ENCODE measurements at places on chromosomes 2 and 18.

- no peak for DNase-seq
Measured at GRCh38 chr18:40707797-40708196, 1247.2 kb upstream of the PIK3C3 start.

DNA sequence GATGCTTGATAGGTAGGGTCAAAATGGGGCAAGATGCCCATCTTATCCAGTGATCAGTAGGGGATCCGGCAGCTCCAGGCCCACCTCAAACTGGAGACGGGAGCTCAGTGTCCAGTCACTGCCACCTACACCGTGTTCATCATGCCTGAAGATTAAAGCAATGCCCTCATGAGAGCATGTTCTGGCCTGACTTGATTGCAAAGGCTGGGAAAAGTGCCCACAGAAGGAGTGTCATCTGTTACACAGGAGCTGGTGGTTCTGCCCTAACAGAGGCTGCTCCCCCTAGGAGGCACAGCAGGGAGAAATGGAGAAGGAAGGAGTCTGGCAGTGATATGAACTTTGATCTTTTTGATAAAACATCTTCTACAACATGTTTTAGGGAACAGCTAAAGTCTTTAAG lies 92.3 kb downstream of the CCBE1 start:
- no peak for DNase-seq

DNA sequence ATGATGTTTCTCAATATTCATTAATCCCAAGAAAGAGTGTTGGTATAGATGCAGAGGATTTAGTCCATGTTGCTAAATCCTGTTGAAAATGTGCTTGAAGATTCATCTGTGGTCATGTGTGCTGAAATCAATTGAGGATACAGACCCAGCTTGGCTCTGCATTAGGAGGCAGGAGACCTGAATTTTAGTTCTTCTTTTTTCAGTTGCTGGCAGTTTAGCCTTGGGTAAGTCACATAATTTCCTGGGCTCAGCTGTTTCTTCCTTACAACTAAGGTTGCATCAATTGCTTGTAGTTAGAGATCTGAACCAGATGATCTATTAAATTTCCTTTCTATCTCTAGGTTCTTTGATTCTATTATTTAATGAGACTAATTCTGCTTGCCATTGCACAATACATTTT lies 54.4 kb downstream of the SETBP1 start:
- DNase-seq: no peak

DNA sequence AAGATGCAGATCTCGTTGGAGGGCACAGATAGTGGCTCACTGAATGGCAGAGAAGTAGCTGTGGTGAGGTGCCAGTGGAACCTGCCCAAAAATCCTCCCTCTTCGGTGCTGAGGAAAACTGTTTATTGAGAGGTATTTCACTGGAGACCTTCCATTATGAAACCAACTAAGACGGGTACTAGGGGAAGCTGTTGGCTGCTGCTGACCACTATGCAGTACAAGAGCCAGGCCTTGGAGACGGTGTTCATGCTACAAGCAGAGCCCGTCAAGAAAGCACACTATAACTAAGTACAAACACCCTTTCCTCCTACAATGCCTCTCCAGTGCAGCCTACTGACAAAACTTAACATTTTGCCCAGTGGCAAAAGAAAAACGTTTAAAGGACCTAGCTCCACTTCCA lies 4.6 kb downstream of the ARL5A start:
- DNase-seq: no peak

DNA sequence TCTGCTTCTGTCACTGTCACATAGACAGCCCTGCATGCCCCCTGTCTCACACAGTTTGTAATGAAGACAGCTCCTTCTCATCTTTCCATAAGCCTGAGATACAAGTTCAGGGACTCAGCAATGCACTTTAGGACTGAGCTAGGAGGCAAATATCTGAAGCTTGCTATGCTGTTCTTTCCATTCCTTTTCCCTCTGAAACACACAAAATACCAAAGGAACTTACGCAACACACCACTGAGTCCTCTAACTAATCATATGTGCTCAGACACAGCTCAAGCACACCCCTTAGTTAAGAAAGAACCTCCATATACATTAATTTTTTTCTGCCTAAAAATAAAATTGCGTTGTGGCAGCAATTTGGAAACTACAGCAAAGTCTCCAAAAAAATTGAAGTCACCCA lies 17.9 kb downstream of the SERPINB8 start:
- no peak for DNase-seq

- DNase-seq: peak; percentile 58
Measured at GRCh38 chr18:62524440-62525200, 1.8 kb downstream of the ZCCHC2 start.

DNA sequence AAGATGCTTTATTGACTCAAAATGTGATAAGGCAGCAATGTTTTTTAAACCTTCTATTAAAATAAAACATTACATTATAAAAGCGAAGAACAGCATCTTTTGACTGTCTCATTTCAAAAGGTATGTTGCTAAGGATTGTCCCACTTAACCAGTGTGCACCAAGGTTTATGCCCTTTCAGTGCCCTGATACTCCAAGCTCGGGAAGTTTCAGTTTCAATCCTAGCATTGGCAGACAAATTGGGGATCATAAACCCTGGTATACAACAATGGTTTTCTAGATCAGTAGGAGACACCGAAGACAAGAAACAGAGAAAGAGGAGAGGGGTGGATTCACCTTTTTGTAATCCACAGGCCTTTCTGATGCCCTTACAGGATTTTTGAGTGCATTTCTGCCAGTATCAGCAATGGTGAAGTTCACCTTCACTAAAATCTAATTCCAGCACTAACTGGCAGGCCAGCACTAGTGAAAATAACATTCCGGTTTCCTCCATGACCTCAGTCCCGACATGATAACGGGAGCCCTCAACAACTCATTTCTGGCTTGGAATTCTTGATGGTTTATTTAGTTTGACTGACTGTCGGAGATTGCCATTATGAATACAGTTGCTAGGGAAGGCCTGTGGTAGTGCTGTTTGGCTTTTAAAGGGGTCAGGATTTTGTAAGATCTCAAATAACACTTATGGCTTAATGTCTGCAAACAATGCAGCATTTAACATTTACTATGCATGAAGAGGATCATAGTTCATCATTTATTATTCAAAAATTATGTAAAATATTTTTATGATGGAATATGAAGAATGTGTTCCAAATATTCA lies 33.3 kb upstream of the FIGN start:
- no peak for DNase-seq

- no peak for DNase-seq
Measured at GRCh38 chr2:163990101-163990500, 254.3 kb upstream of the FIGN start.

DNA sequence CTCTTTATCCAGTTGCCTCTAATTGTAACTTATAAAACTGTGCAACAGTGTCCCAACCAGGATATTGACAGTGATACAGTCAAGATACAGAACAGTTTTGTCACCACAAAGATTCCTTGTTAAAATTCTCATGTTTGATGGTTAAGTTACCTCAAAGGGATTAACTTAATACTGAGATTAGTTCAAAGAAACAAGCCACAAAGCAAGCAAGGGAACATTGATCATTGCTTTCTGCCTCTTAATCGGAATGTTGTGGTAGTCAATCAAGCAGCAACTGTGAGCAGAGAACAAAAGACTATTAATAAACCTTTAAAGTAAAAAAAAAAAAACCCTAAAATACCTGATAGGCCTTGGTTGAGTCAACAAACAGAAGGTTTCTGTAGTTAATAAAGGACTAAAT lies 352.3 kb downstream of the PARD3B start:
- no peak for DNase-seq

DNA sequence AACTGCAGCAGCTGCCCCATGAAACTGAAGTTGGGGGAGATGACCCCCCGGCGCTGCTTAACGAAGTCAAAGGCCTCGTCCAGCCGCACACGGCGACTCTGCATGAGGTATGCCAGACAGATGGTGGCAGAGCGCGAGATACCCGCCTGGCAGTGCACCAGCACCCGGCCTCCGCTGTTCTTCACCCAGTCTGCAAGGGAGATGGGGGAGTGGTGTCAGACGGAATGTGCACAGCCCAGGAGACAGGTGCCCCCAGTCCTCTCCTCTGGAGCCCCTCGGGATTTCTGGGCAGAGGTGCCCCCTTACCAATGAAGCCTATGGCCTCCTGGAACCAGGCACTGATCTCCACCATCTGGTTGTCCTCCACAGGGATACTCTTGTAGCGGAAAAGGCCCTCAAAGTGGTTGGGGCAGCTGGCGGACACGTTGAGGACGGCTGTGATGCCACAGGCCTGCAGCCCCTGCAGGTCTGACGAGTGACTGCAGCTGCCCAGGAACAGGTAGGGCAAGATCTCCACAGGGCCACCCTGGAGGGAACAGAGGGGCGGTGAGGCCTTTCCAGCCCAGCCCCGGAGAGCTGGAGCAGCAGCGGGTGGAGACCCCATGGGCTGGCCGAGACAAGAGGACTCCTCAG lies 1.3 kb downstream of the DUSP2 start:
- DNase-seq: peak; percentile 41

- DNase-seq: no peak
Measured at GRCh38 chr2:174195253-174195652, 53.1 kb downstream of the OLA1 start.

DNA sequence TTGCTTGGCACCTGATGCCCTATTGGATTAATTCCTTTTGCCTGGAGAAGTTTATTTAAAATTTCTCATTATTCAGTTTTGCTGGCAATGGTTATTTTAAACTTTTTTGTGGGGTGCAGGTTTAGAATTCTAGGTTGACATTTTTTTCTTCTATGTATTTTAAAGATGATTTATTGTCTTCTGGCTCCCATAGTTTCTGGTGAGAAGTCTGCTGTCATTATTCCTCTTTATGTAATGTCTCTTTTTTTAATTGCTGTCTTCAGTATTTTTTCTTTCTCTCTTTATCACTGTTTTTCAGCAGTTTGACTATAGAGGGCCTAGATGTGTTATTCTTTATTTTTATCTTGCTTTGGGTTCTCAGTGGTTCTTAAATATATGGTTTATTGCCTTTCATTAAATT lies 182.2 kb upstream of the STON1 start:
- no peak for DNase-seq

DNA sequence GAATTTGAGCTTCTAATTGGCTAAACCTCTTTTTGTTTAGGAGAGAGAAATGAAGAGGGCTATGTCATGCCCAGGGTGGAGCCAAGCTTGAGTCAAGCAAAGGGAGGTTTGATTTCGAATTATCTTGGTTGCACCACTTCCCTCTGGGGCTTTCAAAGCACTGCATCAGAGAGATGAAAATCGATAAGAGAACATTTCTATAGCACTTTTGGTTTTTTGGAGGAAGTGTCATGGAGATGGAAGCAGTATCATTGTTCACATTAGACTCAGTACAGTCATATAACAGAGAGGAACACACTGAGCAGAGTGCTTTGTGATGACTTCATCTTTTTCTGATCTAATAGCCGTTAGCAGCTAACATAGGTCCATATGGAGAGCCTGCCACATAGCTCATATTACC lies 120.3 kb upstream of the UXS1 start:
- DNase-seq: no peak

- DNase-seq: no peak
Measured at GRCh38 chr18:9701609-9702349, 6.3 kb upstream of the RAB31 start.

DNA sequence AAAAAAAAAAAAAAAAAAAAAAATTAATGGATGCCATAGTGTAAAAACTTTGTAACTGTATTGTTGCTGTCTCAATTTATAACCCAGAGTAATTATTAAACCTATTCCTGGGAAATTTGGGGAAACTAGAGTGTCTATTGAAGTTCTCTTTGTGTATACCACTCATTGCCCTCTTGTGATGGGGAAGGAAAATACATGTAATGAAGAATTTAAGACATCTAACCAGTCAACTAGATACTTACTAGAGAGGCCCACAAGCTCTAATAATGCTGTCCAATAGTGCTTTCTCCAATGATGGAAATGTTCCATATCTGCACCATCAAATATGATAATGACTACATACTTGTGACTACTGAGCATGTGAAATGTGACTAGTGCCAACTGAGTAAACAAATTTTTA lies 168.5 kb upstream of the SLC39A10 start:
- no peak for DNase-seq

- DNase-seq: no peak
Measured at GRCh38 chr2:136175868-136176267, 57.9 kb upstream of the CXCR4 start.

GRCh38 chr2:24820175-24820513 lies 26.9 kb downstream of the CENPO start:
- DNase-seq: no peak

- DNase-seq: no peak
Measured at GRCh38 chr2:142678164-142678563, 199.3 kb upstream of the KYNU start.

- DNase-seq: no peak
Measured at GRCh38 chr2:32991091-32991845, 44.5 kb downstream of the LTBP1 start.

DNA sequence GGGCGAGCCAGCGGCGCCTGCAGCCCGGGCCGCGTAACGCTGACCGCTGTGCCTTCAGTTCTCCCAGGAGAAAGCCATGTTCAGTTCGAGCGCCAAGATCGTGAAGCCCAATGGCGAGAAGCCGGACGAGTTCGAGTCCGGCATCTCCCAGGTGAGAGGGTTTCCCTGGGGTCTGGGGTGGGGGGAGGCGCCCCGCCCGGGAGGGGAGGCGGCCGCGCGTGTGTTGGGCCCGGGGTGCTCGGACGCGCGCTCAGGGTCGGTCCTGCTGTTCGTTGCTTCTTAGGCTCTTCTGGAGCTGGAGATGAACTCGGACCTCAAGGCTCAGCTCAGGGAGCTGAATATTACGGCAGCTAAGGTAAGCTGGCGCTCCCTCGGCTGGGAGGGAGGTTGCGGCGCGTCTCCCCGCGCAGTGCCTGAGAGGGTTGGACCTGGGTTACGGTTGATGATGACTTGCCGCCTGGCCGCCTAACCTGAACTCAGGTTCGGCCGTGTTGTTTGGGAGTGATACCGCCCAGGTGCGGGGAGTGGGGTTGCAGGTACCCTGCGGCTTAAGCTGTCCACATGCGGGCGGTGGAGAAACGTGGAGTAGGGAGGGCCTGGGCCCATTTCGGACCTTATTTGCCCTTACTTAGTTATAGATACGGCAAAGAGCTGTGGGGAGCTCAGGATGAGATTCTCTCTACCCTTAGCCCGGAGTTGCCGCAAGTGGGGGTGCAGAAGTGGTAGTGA lies 638 bp downstream of the RPS7 start:
- peak; percentile 19 for DNase-seq

GRCh38 chr2:9269695-9270360 lies 63.2 kb downstream of the ASAP2 start:
- DNase-seq: no peak

- no peak for DNase-seq
Measured at GRCh38 chr2:66445076-66445924, 10.4 kb downstream of the MEIS1 start.

GRCh38 chr2:162929571-162929970 lies 91.0 kb upstream of the KCNH7 start:
- DNase-seq: no peak

DNA sequence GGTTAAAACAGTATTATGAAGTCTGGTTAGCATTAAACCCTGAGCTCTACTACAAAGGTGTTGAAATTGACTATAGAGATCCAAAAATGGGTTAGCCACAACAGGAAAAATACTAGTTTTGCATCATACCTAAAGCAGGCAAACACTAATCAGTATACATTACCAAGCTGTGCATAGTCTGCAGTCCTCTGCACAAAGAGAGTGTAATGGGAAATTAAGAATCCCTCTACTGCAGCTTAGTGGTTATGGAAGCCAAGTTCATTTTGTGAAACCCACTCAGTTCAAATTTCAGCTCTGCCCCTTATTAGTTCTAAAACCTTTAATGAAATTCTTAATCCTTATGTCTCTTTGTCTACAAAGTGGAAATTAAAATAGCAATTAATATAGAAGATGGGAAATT lies 192.1 kb downstream of the MBD2 start:
- no peak for DNase-seq
